SJSA1 (cell line): ENCODE measurements at places on chromosomes 12 and 14.

GRCh38 chr12:56766535-56766934 is 3.4 kb downstream of the HSD17B6 start:
- DNase-seq: no peak

- DNase-seq: no peak
These were observed 649.8 kb downstream of the RPS29 start for GRCh38 chr14:48936362-48936761.

GRCh38 chr12:6065131-6065862 is 59.2 kb downstream of the VWF start:
- no peak for DNase-seq

DNA sequence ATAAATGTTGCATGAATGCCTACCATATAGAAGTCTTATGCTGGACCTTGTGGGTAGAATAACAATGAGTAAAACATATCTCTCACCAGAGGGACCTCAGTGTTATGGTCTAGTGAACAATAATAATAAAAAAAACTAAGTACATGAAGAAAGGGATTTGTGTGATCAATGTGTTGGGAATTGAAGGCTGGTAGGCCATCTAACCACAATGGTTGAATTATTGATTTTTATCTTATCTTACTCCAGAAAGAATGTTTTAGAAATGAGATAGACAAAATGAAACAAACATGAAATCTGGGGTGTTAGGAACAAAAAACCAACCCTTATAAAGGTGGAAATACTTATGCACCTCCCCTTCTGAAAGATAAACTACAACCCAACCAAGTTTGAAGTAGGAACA is 243.9 kb upstream of the LRIG3 start:
- no peak for DNase-seq

DNA sequence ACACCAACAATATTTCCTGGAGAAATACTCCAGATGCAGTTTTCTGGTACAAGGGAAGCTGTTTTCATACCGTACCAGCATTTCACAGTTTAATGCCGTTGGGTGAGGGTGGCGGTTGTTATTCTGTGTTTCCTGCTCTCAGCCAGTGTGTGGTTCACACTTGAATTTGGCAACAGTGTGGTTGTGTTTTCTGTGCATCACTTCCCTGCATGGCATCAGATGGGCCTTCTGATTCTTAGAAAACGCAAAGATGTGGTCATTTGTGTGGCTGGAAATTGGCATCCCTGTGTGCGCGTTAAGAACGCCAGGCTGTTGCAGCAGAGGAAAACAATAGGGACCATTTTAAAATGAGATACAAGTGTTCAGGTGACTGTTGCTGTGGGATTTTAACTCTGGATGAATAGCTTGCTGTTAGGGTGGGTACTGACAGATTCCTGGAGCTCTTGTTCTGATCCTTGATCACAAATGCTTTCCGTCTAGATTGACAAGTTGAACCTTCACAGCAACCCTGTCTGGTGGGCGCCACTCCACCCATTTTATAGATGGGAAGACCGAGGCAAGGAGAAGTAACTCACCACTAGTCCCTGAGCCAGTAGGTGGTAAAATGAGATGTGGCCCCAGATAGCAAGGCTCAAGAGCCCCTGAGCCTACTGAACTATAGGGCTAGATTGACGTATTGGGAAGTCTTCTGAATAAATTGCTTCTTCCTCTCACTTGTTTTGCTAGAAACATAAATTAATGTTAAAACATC is 231.2 kb downstream of the CHST11 start:
- DNase-seq: no peak

GRCh38 chr14:101122237-101123141 is 219.0 kb upstream of the RTL1 start:
- DNase-seq: no peak

DNA sequence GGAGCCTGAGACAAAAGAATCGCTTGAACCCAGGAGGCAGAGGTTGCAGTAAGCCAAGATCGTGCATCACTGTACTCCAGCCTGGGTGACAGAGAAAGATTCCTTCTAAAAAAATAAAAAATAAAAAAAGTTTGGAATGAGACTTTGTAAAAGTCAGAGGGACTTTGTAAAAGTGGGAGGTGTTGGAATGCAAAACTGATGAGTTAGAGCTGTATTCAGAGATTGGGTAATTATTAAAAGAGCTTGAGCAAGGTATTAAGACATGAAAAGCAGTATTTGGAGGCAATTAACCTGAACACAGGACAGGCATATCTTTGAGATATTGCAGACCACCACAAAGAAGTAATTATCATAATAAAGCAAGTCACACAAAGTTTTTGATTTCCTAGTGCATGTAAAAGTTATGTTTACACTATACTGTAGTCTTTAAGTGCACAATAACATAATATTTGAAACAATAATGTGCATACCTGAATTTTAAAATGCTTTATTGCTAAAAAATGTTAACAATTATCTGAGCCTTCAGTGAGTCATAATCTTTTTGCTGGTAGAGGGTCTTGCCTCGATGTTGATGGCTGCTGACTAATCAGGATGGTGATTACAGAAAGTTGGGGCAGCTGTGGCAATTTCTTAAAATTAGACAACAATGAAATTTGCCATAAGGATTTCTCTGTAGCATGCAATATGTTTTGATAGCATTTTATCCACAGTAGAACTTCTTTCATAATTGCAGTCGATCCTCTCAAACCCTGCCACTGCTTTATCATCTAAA is 33.1 kb downstream of the PHLDA1 start:
- no peak for DNase-seq

DNA sequence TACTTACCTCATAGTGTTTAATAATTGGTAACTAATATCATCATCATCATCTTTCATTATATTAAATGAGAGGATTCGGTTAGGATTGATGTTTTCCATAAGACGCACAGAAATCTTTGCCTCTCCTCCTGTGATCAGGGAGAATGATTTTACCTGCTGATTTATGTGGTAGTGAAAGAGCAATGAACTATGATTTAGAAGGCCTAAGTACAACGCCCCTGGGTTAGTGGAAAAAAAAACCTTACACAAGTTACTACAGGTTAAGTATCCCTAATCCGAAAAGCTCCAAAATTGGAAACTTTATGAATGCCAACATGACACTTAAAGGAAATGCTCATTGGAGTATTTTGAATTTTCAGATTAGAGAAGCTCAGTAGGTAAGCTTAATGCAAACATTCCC is 55.8 kb downstream of the ARID2 start:
- no peak for DNase-seq

DNA sequence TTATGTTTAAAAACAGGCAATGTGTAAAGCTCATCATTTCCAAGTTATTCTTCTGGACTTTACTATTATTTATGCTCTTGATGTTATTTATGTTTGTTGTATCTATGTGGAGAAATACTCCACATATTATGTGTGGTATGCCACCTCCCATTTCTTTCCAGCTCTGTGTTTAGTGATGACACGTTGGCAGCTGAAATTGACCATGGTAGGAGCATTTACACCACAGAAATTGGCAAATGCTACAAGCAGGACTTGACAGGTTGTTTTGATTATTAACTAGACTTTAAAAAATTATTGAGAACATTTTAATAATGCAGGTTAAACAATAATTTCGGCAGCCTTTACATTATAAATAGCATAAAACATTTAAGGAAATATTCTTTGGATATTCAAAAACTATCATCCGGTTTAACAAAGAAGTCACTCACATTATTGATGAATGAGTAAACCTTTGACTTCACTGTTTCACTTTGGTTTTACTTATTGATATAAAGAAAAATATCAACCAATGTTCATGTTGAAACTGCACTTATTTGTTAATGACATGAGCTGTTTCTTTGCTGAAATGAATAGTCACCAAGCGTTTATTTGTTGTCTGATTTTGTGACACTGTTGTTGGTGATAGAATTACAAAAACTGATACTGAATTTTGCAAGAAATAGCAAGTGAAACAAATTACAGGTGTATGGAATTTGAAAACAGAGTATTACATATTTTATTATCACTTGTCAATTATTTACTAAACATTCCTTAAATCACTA is 76.8 kb downstream of the HMGA2 start:
- DNase-seq: no peak

GRCh38 chr12:39448038-39448437 is 5.1 kb upstream of the KIF21A start:
- DNase-seq: no peak

DNA sequence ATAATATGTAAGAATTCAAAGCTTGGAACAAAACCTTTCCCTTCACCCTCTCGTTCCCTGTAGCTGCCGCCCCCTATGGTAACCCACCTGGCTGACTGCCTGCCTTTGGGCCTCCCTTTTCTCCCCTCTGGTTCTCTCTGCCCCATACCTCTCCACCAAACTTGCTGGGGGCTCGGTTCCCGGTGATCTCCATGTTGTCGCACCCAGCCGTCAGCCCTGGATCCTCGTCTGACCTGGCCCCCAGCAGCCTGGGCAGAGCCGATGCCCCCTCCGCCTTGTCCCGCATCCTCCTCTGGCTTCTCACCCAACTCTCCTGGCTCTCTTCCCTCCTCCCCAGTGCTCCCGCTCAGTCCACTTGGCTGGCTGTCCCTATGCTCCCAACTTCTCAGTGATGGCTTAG is 4.5 kb downstream of the CYP46A1 start:
- DNase-seq: no peak

DNA sequence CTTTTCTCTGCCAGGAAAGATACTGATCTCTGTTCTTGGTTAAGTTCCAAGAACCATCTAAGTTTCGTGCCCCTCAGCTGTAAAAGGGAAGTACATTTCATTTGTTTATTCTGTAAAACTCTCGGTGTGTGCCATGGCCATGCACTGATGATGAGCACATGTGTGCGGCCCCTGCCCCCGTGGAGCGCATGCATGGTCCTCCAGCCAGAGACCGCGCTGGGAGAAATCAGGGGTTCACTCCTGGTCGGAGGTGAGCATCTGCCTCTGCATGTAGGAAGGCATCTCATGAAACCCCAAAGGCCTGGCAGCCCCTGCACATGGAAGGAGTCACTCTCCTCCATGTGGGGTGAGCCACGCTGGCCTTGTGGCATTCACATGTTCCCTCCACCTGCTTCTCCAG is 102.5 kb upstream of the RTL1 start:
- DNase-seq: peak; percentile 31

DNA sequence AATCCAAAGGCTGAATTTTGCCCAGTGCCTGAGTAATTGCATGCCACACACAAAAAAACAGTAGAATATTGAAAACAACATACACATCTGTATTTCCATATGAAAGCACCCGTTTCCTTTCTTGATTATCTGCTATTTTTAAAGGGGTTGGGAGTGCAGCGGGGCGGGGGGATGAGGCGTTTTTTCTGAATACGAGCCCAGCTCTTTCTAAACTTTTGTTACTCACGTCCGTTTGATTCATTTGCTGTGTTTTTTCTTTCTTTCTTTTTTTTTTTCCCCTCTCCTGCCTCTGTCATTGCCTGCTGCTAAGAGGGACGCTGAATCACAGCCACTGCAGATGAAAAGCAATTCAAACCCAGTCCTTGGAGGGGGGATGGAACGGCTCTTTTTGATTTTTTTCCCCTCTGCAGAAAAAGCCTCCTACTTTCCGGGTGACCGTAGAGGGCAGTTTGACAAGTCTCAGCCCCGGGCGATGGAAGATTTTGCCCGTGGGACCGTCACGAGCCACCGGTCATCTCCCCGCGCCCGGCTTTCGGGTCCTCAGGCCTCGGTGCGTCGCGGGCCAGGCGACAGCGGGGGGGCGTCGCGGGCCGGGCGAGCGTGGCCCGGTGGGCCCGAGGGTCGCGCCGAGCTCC is 572 bp upstream of the RASSF8 start:
- peak; percentile 60 for DNase-seq

DNA sequence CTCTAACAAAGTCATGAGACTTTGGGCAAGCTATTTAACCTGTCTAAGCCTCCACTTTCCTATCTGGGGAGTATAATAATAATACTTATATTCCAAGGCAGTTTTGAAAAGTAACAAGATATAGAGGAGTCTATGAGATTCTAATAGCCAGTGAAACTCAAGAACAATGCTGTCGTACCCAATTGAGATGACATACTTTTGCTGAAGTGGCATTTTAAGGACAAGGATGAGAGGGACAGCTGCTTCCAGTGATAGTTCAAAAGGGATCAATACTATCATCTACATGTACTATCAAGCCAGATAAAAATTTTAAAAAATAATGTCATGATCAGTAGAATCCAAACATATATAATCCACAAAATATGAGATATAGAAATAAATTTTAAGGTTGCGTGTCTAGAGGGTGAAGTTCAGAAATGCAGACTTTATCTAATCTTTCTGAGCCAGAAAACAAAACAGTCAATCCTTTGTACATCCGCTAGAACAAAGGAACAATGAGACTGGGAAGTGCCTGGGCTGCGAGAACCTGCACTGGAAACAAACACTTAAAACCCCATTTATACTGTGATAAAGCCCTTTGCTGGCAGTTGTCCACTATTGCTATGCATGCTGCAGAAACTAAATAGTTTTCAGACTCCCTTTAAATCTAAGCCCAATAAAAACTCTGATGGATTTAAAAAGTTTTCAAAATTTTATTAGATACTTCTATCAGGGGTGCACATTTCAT is 38.6 kb downstream of the PTPRB start:
- no peak for DNase-seq

DNA sequence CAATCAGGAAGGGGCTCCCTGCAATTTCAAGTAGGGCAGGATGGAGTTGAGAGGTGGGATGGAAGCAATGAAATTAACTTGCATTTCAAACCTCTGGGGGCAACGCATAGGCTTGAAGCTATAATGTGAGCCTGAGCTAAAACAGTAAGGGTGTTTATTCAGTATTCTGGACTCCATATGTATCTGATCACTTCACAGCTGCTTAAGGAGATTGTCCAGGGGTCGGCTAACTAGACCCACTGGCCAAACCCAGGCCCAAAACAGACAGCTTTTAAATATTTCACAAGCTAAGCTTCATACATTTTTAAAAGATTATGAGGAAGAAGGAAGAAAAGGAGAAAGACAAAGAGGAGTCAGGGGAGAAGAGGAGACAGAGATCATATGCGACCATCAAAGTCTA is 6.8 kb upstream of the SERPINA3 start:
- DNase-seq: no peak

DNA sequence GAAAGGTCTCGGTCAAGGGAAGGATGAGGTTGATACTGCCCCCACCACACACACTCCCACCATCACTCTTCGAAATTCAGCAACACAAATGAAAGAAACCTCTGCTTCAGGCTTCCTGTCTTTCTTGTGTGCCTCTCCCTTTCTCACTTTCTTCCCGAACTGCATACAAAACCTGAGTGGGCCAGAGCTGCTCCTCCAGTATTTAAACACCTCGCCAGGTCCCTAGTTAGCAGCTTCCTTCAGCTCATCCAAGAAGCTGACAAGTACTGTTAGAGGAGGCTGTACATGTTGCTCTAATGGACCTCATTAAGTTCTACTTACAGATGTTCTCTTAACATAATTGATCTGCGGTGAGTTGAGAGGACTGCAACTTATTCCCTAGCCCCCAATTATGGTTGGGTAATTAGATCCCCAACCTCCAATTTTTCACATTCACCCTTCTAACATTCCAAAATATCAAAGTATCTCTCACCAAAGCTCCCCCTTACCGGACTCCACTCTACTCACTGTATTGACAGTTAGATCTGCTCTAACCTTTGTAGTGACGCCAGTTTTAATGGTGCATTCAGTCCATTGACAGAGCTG is 4.1 kb upstream of the LMO3 start:
- no peak for DNase-seq

- DNase-seq: no peak
These were observed 35.3 kb downstream of the MIPOL1 start for GRCh38 chr14:37232907-37233481.

- peak; percentile 85 for DNase-seq
These were observed 15.1 kb downstream of the AVIL start for GRCh38 chr12:57803319-57803893.
